ENCODE measurements at places on chromosomes 2 and 18.

DNA sequence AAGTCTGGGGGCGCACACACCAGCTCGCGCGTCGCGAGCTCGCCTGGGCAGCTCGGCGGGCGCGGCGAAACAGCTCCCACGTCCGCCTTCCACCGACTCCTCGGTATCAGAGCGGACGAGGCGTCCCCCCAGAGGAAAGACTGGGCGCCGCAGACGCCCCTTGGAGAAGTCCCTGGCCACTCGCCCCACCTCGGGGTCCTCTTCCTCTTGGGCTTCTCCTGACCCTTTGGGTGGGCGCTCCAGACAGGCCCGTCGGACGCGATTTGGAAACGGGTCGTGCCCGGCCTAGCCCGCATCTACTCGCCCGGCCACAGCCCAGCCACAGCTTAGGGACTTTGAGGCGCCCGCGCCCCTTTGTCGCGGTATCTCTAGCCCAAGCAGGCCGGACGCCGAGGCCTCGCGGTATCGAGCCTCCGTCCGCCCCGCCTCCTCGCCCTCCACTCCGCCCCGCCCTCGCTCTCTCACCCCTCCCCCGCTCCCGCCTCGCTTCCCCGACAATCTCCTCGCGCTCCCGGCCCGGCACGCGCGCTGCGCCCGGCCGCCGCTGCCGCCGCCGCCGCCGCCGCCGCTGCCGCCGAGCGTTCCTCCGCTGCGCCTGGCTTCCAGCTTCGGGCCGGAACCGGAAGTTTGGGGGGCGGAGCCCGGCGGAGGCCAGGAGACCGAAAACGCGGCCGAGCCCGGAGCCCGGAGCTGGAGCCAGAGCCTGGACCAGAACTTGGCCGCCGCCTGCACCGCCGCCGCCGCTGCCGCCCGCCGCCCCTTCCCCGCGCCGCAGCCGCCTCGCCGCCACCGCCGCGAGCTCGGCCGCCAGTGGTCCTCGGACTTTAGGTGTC, 749 bp upstream of the ACVR2A start:
- peak; percentile 89 for DNase-seq

DNA sequence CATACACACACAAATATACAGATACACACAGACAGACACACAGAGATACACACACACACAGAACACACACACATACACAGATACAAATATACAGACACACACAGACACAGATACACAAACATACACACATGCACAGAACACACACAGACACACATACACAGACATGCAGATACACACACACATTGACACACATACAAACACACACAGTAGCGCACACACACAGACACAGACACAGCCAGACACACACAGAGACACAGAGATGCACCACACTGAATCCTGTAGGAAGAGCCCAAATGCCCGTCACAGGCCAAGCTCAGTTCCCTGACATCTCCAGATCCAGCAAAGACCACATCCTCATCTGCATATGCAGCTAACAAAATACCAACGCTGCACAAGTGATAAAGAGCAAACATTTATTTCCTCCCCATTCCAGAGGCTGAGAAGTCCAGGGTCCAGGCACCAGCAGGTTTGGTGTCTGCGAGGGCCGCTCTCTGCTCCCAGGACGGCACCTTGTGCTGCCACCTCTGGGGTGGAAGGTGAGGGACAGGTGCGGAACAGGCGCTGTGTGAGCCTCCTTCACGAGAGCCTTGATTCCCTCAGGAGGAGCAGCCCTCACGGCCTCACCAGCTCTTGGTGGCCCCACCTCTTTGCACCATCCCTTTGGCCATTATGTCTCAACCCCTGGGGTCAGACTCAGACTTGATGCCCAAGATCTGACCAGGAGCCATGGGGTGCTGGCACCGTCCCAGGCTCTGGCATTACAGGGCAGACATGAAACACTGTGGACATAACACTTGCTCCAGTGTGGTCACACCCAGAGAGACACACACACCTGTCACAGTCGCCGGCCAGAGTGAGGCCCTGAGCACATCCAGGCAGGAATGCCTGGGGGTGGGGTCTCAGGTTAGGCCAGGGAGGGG, 108.7 kb downstream of the NDUFA10 start:
- DNase-seq: no peak

DNA sequence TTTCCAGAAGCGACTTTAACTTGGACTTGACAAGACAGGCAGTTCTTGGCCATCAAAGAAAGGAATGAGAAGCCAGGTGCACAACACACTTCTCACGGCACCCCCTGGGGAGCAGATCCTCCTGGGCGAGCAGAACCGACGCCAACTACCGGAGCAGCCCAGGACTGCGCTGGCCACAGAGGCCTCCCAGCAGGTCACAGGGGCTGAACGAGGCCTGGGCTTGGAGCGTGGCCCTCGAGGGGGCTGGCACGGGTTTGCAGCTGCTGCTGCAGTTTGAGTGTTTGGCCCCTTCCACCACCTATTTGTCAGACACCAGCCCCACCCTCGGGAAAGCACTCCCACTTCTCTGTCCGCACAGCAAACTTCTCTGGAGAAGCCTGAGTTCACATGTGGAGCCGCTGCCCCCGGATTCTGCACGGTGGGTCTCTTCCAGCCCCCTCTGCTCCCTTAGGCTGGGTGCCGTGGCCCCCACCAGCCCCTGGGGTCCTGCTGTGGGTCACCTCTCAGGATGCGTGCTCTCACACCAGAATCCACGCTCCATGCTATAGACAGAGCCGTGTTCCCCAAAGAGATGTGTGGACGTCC, 306.7 kb upstream of the SALL3 start:
- no peak for DNase-seq

DNA sequence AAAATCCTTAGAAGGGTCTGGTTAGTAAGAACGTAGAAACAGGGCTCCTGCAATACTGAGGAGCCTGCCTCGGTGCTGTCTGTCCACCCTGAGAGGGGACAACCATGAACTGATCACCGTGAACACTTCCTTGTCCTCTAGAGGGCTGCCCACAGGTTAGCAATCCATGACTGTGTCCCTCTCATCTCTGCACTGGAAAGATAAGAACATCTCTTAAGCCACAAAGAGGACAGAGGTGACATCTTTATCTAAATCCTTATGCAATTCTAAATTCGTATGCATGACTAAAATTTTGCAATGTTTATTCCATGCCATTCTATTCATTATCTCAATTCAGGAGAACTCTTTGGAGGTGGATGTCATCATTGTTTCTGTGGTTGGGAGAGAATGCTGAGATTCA, 12.8 kb downstream of the EFR3B start:
- no peak for DNase-seq

- no peak for DNase-seq
These were observed 185.5 kb upstream of the ZSWIM2 start for GRCh38 chr2:187034434-187034833.

GRCh38 chr18:11767329-11767728, 78.3 kb downstream of the GNAL start:
- DNase-seq: no peak

DNA sequence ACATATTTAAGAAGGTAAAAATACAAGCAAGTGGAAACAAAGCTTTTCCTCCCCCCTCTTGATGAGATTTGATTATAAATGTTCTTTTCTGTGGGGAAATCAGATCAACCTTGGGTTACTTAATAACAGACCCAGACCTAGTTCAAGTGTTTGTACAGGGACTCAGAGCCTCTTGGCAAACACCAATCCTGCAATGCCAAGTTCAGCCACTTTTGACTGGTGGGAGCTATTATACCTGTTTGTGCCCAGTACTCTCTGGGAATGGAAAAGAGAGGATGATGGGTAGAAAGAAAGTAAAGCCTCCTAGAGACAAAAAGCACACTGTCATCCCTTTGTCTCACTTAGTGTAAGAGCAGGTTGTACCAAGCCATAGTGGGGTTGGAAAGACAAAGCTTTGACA, 63.8 kb upstream of the EPHA4 start:
- no peak for DNase-seq

- no peak for DNase-seq
These were observed 2.1 kb downstream of the ZNF532 start for GRCh38 chr18:58866773-58867150.

- DNase-seq: no peak
These were observed 601.1 kb downstream of the ARHGAP15 start for GRCh38 chr2:143730155-143730952.

DNA sequence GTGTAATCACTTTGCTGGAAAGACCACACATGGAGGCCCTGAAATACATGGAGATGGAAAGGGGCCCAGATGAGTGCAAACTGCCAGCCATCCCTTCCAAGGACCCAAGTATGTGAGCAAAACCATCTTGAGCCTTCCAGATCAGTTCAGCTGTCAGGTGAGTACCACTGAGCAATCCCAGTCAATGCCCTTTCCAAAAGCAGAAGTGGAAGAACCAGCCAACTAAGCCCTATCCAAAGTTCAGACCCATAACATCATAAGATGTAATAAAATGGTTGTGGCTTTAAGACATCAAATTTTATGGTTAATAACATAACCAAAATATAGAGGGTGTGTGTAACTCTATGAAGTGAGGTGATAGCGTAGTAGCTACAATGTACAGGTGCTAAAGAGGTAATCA, 88.5 kb downstream of the NXPH2 start:
- DNase-seq: no peak

All from fibroblast of skin of right quadriceps (primary cell).